ENCODE measurements at places on chromosomes 5 and 9.

DNA sequence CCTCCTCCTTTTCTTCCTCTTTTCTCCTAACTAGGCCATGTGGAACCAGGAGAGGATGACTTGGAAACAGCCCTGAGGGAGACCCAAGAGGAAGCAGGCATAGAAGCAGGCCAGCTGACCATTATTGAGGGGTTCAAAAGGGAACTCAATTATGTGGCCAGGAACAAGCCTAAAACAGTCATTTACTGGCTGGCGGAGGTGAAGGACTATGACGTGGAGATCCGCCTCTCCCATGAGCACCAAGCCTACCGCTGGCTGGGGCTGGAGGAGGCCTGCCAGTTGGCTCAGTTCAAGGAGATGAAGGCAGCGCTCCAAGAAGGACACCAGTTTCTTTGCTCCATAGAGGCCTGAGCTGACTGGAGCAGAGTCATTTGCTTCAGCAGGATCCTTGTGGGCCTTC is 13.7 kb downstream of the NUDT2 start:
- DNase-seq, result no peak

DNA sequence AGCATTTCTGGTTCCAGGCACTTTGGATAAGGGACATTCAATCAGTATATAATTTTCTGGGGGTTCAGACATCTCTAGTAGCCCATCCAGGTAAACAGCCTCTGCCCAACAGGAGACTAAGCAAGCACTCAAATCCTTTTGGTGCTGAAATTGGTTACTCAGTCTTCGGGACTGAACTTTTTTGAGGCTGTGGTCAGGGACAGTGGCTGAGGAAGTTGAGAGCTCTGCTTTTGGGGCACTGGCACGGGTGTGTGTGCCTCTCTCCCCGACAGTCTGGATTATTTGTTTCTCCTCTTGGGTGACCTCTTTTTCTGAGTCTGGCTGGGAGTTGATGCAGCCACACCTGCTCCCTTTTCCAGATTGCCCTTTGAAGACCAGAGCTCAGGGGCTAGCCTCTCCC is 47.6 kb downstream of the ACER2 start:
- DNase-seq, result no peak

- DNase-seq, result no peak
These were observed 52.8 kb upstream of the TUT7 start for GRCh38 chr9:86407022-86407421.

GRCh38 chr9:125484350-125485282 is 222.4 kb downstream of the MAPKAP1 start:
- no peak for DNase-seq

- DNase-seq, result no peak
These were observed 88.2 kb downstream of the GAS1 start for GRCh38 chr9:86859056-86859455.

DNA sequence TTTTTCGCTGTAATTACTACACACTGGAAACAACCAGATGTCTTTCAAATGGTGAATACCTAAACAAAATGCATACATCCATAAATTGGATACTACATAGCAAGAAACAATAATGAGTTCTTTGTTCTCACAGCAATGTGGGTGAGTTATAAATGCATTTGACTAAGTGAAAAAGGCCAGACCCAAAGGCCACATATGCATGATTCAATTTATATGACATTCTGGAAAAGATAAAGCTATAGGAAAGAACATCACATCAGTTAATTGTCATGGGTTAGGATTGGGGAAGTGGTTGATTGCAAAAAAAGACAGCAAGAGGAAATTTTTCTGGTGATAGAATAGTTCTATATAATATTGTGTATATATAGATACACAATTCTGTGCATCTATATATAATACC is 198.9 kb downstream of the CYLC2 start:
- no peak for DNase-seq

DNA sequence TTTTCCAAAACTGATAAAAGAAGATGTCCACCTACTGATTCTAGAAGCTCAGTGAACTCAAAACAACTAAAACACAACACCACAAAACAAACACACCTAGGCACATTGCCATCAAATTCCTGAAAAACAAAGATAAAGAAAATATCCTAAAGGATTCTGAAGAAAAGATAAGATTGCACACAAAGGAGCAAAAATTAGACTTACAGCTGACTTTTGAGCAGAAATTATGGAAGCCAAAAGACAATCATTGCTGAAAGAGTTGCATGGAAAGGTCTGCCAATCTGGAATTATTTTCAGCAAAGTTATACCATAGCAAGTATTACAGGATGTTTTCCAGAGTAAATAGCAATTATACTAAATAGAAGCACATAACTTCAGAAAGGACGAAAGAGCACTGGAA is 128.2 kb upstream of the IRX2 start:
- no peak for DNase-seq

- DNase-seq, result no peak
These were observed 162.9 kb upstream of the DAB2 start for GRCh38 chr5:39587675-39588074.

- no peak for DNase-seq
These were observed 609.8 kb downstream of the ZNF608 start for GRCh38 chr5:124136609-124137008.

DNA sequence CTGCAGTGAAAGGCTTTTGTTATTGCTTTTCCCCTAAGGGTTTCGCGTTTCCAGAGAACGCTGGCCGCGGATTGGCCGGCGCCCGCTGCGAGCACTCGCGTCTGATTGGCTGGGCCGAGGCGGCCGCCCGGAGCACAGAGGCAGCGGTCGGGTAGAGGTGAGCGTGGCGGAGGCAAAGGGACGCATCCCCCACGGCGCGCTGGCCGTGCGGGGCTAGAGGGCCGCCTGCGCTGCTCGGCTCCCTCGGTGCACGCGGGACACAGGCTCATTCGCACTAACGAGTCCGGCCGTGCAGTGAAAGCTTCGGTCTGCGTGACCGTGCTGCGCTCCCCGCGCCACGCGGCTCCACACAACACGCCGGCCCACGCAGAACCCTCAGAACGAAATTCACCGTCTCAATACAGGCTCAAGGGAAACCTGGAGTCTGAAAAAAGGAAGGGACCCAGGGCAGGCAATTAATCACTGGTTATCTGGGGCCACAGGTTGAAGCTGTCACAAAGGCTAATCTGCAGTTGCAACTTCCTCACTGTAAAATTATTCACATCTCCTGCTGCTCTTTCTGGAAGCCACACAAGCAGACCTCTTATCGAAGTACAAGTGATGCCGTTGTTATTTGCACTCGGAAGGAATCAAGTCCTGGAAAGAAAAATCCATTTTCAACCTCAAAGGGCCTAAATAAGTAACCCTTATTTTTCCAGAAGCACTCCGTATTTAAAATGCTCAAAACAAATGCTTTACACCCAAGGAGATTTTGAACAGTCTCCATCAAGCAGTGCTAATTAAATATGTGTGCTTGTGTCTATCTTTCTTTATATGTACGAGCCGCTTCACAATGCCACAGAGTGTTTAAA is 94.6 kb downstream of the ZNF608 start:
- peak; percentile 73 for DNase-seq

DNA sequence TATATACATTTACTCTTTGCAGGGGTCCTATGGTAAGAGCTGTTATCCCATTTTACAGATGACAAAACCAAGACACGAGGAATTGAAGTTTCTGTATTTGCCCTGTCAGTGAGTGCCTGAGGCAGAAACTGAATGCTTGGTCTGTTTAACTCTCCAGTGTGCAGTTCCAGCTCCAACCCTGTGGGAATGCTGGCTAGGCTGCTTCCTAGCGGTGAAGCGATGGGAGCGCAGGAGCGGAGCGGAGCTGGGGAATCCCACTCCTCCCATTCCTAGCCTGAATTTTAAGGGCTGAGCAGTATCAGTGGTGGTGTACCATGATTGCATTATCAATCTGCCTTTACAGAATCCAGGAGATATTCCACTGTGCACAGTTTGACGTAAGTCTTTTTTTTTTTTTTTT is 202.3 kb downstream of the LRRC70 start:
- DNase-seq, result no peak

DNA sequence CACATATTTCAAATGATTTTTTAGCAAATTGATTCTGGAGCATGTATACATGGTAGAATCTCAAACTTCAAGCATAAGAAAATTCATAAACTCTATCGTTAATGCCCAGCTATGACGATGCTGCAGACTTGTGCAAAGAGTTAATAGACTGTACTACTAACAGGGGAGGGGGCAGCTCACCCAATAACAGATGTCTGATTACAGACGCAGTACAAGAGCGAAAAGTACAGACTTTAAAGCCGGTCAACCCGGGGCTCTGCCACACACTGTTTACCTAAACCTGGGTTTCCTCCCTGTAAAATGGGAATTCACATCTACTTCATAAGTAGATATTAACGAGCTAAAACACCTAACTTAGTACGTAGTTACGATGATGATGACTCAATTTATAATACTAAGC is 651 bp downstream of the TRIM23 start:
- no peak for DNase-seq

GRCh38 chr5:42242210-42242609 is 181.0 kb upstream of the GHR start:
- no peak for DNase-seq

- no peak for DNase-seq
These were observed 128.1 kb upstream of the CACNA1B start for GRCh38 chr9:137749511-137749910.

DNA sequence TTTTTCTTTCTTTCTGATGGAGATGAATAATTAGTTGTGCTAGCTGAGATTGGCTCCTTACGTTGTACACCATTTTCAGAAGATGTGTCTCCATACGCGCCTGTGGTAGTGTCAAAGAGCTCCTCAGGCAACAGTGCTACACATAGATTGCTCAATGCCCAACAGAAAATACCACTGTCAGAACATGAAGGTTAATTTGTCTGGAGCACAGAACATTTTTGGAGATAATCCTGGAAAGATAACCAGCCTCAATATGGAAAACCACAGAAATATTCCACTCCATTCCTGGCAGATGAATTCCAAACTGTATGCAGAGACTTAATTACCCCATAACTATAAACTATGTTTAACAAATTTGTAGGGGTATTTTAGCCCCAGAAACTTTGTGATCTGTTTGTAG is 233.6 kb downstream of the MARCHF11 start:
- no peak for DNase-seq

DNA sequence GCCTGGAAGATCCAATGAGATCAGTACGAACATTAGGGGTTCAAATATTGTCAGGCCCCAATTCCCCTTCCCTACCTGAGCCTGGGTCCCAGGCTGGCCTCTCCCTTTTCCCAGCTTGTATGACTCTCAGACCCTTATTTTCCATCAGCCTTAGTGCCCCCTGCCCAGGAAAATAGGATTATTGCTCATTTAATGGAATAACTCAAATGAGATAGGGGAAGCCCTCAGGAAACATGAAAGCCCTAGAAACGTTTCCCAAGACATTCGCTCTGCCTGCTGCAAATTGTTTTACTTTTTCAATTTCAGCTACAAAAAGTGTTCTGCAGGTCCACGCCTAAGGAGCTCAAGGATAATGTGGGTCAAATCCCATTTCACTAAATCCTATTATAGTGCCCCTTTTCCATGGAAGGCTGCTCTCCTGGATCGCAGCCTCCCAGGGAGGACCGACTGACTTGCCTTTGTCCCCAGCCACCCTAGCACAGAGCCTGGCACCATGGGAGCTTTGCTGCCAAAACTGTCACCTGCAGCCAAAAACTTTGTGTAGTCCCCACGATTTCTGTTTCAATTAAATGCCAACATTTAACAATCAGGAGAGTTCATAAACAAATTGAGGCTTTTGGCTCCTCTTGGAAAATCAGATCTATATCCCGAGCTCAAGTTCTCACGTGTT is 46.9 kb downstream of the THOC3 start:
- no peak for DNase-seq

- DNase-seq, result no peak
These were observed 308.9 kb upstream of the MPDZ start for GRCh38 chr9:13588151-13589033.

- DNase-seq, result no peak
These were observed 102.6 kb downstream of the CAAP1 start for GRCh38 chr9:26789959-26790358.

DNA sequence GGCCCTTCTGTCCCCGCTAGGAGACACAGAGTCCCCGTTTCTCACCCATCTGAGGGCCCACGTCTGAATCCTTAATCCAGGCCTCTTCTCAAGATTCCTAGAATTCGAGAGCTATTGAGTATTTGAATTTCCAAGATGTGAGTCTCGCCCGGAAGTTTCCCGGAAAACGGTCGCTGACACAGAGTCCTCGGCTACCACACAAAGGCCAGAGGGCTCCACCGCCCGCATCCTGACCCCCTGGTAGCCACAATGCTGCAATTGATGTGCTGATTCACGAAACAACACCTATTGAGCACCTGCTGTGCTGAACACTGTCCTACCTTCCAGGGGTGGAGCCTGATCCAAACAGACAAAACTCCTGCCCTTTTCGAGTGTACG is 670 bp upstream of the FBP1 start:
- DNase-seq, result no peak

GRCh38 chr9:11755951-11756350 is 937.2 kb upstream of the TYRP1 start:
- no peak for DNase-seq

DNA sequence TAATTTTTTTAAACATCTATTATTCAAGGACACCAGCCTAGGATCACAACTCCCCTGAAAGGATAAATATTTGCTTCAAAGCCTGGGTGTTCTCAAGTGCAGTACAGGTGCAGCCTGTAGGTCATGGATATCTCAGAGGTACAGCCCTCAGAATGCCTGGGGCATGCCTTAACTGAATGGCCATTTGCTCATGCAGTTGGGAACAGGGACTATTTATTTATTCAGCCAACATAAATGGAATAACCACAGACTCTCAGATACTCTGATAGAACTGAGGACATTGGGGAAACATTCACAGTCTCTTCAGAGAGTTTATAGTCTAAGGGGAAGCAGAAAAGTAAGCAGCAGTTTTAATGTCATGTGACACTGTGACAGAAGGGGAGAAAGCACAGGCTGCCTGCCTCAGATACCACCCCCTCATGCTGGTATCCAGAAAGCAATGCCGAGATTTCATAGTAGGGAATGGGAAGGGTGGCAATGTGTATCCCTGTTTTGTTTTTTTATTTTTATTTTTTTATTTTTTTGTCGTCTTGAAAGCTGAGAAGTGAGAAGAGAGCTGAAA is 112.6 kb downstream of the MACIR start:
- DNase-seq, result no peak

DNA sequence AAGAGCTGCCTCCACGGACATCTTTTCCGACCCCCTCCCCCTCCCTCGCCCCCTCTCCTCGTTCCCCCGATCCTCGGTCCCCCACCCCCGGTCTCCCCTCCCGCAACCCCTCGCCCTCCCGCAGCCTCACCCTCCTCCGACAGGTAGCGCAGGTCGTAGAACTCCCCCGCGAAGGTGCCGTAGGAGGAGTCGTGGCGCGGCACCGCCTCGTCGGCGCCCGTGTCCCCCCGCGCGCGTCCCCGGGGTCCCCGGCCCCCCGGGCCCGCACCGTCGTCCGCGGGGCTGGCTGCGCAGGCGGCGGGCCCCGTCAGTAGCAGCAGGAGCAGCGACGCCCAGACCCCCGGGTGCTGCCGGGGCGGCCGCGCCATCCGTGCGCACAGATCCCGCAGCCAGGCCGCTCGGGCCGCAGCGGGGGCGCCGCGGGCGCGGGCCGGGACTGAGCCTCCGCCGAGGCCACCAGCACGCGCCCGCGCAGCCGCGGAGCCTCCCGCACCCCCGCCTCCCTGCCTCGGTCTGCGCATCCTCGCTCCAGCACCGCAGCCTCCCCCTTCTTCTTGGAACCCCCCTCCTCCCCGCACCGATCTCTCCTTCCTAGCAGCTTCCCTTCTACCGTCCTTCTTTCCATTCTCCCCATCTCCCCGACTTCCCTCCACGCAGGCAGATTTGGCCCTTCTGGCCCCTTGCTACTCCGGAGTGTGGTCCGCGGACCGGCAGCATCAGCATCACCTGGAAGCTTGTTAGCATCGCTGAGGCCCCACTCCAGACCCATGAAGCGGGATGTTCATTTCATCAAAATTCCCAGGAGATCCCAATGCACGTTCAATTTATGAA is at the start of gene FRRS1L:
Gene FRRS1L, minus strand, starts transcription at position 479 of the 831 bp plus-strand sequence. Its CDS starts 111 bp downstream, at position 368.
- DNase-seq, result peak; percentile 20

GRCh38 chr5:125655156-125655555 is 768.1 kb upstream of the GRAMD2B start:
- DNase-seq, result no peak

Data from neural crest cell (in vitro differentiated cells).